ENCODE measurements at places on chromosomes 2 and 18.

DNA sequence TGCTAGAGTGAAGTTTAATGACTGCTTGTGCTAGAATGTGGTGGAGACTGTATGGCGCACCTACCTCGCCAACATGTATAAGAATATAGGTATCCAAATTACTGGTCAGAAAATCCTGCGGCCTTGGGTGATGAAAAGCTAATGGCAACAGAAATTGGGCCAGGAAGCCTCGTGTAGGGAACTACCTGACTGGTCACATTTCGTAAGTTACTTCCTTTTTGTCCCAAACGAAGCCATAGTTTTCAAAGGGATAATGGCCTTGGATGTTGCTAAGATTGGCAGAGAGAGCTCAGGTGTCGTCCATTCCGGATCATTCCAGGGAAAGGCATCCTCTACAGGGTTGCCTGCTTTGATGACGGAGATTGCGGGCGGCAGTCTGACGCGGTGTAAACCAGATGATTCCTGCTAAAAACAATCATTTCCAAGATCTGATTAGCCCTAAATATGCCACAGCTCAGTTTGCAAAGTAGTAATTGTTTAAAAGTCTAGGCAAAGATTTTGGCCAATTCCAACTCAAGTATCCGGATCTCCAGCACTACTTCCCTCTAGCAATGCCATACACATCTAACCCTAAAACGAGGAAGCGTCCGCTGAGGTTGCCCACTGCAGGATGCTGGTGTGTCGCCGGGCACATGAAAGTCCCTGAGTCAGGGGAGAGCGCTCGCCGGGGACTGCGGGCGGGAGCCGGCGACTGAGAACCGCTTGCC, 708 bp upstream of the MALT1 start:
- DNase-seq: peak; percentile 31

- DNase-seq: no peak
Measured at GRCh38 chr2:231519975-231520555, 10.2 kb downstream of the NMUR1 start.

DNA sequence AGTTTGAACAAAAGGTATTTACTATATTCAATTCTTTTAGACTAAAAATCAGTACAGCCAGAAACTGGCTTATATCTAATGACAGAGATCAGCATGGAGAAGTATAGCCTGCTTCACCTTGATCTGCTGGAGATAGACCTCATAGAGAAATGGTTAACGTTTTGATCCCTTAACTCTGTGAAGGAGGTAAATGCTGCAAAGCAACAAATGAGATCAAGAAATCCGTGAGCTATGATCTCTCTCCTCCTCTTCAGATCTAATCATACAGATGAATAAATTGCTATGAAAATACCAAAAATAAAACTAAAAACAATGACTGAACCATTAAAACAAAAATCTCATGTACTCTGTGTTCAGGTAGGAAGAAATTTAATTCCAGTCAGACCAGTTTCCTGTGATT, 42.8 kb downstream of the KLHL14 start:
- no peak for DNase-seq

- DNase-seq: no peak
Measured at GRCh38 chr2:220847589-220847988, 724.5 kb downstream of the EPHA4 start.

- DNase-seq: no peak
Measured at GRCh38 chr2:14634182-14634488, 1.6 kb downstream of the LRATD1 start.

DNA sequence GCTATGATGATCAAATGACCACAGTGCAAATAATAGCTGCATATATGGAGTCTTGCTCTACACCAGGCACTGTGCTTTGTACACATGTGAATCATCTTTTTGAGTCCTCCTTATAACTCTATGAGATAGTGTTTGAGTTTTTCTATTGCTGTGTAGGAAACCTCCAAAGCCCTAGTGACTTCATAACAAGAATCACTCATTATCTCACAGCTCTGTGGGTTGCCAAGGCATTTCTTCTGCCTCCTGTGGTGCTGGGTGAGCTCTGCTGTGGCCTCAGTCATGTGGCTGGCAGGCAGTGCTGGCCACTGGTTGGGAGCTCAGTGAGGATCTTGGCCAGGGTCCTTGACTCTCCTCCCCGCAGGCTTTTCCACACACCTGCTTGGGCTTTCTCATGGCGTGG, 153.4 kb downstream of the CAPN13 start:
- DNase-seq: no peak

DNA sequence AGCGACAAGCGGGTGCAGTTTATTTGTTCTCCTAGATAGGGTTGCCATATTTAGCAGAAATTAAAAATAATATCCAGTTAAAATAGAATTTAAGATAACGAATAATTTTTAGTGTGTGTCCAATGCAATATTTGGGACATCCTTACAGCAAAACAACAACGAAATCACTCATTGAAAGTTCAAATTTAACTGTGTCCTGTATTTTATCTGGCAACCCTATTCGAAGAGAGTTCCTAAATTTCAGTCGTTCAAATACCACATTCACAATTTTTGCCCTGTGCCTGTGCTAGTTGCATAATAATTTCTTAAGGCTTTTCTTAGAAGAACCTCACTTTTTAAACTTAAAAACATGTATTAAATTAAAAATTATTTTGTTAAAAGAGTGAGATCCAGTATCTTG, 664 bp downstream of the DGUOK start:
- no peak for DNase-seq

DNA sequence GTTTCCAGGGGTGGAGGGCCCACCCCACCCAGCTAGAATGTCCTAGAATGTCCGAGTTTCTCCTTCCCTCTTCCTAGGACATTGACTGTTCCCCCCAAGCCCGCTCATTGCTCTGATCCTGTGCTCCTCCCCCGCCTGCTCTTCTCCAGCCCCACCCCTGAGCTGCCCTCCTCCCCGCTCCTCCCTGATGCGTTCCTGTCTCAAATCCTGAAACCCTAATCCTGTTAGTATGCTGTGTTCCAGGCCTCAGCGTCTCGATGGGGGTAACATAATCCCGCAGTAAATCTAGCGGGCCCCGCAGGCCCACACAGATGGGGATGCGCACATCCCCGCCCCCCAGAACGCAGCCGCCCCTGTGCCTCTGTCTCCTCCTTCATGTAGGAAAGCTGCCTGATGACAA, 51.3 kb downstream of the NRP2 start:
- no peak for DNase-seq
